Activated CD4-positive, alpha-beta T cell treated with anti-CD3 and anti-CD28 coated beads for 36 hours (primary cell): ENCODE measurements at places on chromosomes 16 and 17. TPM values are rescaled to one million over a fixed set of nuclear protein-coding genes. Genes with fewer than 3 reads are reported as not detected.

GRCh38 chr17:28896884-28897768 is at the start of gene FLOT2:
Gene FLOT2 (minus strand): TSS chr17:28897733. CDS start chr17:28897574, 159 bp downstream.
- no peaks in the 10 kb centered on the region for H3K27me3 ChIP-seq
- H3K27ac ChIP-seq: peak within 1 kb of the TSS; percentile 93
- peaks cover 73% of the 10 kb centered on the region for H3K4me1 ChIP-seq
- peaks cover 35% of the 10 kb centered on the region for H3K36me3 ChIP-seq

DNA sequence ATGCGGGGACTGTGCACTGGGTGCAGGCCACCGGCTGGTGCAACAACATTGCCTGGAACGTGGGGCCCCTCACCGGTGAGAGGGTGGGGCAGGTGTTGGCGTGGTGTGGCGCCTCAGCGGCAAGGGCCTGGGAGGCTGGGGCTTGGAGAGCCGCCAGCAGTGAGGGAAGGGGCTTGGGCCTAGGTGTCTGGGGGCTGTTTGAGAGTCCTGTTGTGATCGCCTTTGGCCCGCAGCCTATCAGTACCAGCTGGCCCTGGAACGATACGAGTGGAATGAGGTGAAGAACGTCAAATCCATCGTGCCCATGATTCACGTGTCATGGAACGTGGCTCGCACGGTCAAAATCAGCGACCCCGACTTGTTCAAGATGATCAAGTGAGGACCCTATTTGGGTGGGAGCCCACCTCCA is 2.6 kb upstream of the TMEM88 start:
- peaks cover 49% of the 10 kb centered on the region for H3K4me1 ChIP-seq
- H3K27ac ChIP-seq: peak overlapping the region; percentile 37
- peaks cover 47% of the 10 kb centered on the region for H3K36me3 ChIP-seq
- no peak for DNase-seq
- peak overlapping the region; percentile 61 for H3K4me3 ChIP-seq
- no peaks in the 10 kb centered on the region for H3K27me3 ChIP-seq

- H3K4me3 ChIP-seq: no peak overlapping the region
- no peak overlapping the region for H3K27ac ChIP-seq
- H3K4me1 ChIP-seq: no peaks in the 10 kb centered on the region
- H3K36me3 ChIP-seq: no peaks in the 10 kb centered on the region
- DNase-seq: no peak
Observed at GRCh38 chr16:88499292-88499691, 46.2 kb downstream of the ZFPM1 start.

GRCh38 chr17:78826421-78826820 is 14.2 kb downstream of the USP36 start:
- H3K27me3 ChIP-seq: no peaks in the 10 kb centered on the region
- H3K36me3 ChIP-seq: peaks cover 70% of the 10 kb centered on the region
- no peak overlapping the region for H3K27ac ChIP-seq

Gene KDM6B
- total RNA-seq: 46.2 TPM

Gene JPH3
- total RNA-seq: 0.14 TPM

Gene SLC13A2
- not detected for total RNA-seq
